AG20443 (cell line): ENCODE measurements at places on chromosomes 7 and 10.

- peak; percentile 86 for DNase-seq
These were observed 68.9 kb upstream of the NMT2 start for GRCh38 chr10:15237351-15237750.

DNA sequence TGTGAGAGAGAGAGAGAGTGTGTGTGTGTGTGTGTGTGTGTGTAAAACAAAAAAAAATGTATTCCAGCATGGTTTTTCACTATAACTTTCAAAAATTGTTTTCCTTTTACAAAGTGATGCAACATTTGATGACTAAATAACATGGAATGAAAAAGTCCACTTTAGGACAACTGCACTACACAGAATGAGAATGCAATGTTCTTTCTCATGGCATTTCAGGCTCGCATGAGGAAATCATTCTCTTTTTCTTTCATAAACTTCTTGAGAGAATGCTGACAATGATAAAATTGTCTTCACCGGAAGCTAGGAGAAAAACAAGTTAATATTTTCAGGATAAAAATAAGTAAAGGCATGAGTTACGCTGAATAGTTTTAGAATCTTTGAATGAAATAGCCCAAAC lies 53.7 kb downstream of the SLC16A12 start:
- DNase-seq, result peak; percentile 72

- DNase-seq, result no peak
These were observed 157.3 kb downstream of the CACNA2D1 start for GRCh38 chr7:82286096-82286797.

- DNase-seq, result no peak
These were observed 192.2 kb upstream of the SVIL start for GRCh38 chr10:29826801-29827450.

- DNase-seq, result no peak
These were observed 89.7 kb downstream of the BMPR1A start for GRCh38 chr10:86846088-86846487.

DNA sequence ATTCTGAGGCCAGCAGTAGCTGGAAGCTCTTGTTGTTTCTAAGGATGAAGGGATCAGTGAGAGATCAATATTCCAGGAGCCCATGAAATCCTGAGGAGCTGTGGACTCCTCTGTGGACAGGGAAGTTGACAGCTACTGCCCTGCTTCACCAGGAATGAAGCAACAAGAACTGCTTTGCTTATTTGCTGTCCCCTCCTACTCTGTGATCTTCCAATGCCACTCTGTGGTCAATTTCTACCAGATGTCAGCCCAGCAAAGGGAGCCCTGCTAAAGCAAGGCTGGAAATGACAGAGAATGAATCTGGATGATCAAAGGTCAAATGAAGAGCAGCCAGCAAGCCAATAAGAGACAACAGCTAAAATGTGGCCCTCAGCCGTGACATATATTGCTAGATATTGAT lies 227.5 kb upstream of the CHRM2 start:
- no peak for DNase-seq

- DNase-seq, result no peak
These were observed 88.8 kb upstream of the ITGB1 start for GRCh38 chr10:33046792-33047191.

- DNase-seq, result peak; percentile 93
These were observed 96.8 kb downstream of the PPP1R3C start for GRCh38 chr10:91536111-91536510.

DNA sequence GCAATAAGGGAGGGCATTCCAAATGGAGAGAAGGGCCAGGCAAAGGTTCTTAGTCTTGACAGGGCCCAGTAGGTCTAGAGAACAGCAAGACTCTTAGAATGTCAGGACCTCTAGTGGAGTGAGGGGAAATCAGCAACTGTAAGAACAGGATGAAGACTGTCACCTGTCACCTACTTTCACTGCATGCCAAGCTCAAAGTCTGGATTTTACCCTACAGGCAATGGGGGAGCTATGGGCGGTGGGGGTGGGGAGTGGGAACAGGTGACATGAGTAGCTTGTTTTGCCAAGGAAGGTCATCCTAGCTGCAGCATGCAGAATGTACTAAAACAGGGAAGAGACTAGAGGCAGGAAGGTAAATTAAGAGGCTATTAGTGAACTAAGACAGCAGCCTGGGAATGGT lies 18.3 kb downstream of the GOT1 start:
- no peak for DNase-seq

DNA sequence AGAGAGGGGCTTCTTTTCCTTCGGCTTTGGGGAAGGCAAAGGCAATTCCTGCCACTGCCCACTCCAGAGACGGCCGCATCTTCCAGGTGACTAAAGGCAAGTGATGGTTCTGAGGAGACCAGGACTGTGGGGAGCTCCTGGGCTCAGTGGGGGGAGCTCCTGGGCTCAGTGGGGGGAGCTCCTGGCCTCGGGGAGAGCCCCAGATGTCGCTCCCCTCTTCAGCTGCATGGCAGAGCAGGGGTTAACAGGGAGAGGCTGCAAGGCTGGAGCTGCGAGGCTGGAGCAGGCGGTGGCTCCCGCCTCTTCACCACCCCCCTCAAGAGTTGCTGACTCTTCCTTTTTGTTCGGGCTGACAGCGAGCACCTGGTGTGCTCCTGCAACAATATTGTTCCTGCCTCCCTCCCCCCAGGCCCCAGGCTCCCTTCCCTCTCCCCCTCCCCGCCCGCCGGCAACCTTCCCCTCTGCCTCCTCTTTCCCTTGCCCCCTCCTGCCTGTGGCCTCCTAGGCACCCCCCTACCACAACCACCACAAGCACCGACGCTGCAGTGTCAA lies 56.3 kb upstream of the LBX1 start:
- DNase-seq, result no peak

- peak; percentile 82 for DNase-seq
These were observed 24.2 kb upstream of the RASSF4 start for GRCh38 chr10:44935201-44935965.

DNA sequence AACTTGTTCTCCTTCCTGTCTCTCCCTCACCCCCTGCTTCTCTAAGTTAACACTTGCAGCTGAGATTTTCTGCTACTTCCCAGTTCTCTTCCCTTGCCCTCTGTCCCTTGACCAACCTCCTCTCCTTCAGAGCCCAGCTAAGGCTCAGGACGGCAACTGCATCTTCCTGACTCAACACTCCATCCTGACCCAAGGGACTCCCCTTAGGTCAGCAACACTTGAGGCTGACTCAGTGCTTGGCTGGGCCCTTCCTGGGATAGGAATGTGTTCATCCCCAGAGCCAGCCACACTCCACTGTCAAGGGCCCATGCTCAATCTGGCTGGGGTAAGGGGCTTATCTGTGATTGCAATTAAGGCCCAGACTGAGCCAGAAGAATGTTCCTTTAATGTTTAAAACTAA lies 3.4 kb downstream of the CALHM2 start:
- peak; percentile 92 for DNase-seq

DNA sequence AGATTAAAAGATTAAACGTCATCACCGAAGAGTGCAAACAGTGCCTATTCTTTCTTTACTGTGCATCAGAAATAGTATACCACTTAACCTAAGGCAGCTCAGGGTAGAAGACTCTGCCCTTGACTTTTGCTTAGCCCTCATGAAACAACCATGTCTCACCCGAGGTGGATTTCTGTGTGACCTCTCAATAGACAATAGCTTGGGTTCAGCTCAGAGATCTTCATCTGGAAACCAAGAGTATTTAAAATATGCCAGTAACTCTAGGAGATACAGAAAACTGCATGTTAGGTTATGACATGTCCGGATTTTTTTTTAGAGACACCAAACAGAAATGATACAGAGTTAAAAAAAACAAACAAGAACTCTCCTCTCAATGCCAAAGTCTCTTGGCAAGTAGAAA lies 75.8 kb downstream of the JAZF1 start:
- no peak for DNase-seq

- DNase-seq, result no peak
These were observed 312.3 kb downstream of the DGKB start for GRCh38 chr7:14590206-14590605.

- DNase-seq, result no peak
These were observed 93.8 kb upstream of the MKI67 start for GRCh38 chr10:128220021-128220420.

DNA sequence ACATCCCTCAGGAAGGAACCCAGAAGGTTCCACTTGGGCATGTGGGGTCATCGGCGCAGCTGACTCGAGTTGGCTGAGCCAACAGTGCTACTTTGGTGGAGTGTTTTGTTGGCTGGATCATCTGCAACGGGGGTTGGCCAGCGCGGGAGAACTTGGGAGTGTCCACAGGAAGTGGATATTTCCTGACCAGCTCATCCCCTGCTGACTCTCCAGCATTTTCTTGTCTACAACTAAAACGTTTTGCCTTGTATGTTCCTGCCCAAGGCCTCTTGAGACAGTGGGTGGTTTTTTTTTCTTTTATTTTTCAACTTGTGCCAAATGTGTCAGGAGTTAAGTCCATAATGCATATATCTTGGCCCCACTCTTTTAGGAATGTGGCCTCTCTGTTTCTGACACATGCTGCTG lies 208.6 kb downstream of the ZNF365 start:
- DNase-seq, result peak; percentile 92

- DNase-seq, result no peak
These were observed 27.9 kb downstream of the GTF2IRD1 start for GRCh38 chr7:74481458-74482196.

DNA sequence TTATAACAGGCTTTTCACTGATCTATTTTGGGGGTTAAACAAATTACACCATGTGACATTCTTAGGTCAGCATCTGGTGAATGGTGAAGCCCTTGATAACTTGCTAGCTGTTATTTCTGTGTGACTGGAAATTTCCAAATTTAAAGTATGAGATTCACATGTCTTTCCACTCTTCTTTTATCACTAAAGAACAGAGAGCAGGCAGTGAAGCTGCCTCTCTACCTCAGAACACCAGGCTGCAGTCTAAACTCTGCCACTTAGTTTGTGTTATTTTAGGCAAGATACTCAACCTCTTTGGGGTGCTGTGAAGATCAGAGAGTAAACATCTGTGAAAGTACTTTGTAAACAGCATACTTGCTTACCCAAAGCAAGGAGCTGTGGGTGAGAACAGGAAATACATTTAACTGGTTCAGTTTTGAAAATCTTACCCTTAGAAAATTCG lies 15.5 kb upstream of the SP4 start:
- no peak for DNase-seq

DNA sequence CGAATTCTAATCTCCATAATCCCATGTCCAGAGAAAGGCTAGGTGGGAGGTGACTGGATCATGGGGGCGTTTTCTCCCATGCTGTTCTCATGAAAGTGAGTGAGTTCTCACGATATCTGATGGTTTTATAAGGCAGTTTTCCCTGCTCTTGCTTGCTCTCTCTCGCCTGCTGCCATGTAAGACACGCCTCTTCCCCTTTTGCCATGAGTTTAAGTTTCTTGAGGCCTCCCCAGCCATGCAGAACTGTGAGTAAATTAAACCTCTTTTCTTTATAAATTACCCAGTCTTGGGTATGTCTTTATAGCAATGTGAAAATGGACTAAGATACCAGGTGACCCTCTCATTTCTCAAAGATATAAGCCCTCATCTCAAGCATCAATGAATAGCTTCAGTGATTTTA lies 1.1 kb upstream of the ACTA2 start:
- DNase-seq, result no peak

- DNase-seq, result peak; percentile 72
These were observed 1.1 kb upstream of the ITGB8 start for GRCh38 chr7:20329389-20330238.

GRCh38 chr7:115885550-115885949 lies 145.0 kb downstream of the TFEC start:
- no peak for DNase-seq

- DNase-seq, result no peak
These were observed 66.9 kb downstream of the ZNRF2 start for GRCh38 chr7:30351286-30351685.

- peak; percentile 17 for DNase-seq
These were observed 58.5 kb downstream of the PHYHIPL start for GRCh38 chr10:59234816-59235429.

GRCh38 chr10:95588025-95588424 lies 26.9 kb upstream of the SORBS1 start:
- DNase-seq, result no peak

DNA sequence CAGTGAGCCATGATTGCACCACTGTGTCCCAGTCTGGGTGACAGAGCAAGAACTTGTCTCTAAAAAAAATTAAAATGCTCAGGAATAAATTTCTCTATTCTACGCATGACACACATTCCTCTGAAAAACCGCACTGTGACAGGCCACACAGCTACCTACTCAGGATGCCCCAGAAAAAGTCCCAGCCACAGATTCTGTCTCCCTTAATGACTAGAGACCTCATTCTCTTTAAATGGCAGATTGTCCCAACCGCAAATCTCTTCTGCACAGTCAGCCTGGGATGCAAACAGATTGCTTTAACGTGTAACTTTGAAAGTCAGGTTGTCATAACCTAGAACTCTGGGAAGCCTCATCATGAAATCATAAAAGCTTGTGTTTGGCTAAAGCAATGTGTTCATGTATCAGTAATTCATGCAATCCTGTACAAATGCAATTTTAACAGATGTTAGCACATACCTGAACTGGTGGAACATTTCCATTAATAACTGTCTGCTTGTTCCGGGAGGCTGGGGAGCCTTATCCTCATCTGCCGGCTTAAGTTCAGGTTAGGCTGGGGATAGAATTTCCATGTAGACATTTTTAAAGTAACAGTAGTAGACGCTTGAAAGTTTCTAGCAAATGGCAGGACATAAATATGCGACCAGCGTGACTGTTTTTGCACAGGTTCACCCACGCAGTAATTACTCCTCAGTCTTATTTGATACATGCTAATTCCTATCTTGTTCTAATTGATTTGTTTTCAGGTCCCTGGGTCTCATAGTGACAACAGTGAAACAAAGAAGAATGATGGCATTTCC lies 26.2 kb upstream of the MSRB2 start:
- no peak for DNase-seq

- DNase-seq, result peak; percentile 37
These were observed 18.3 kb downstream of the LIPM start for GRCh38 chr10:88820748-88821401.

DNA sequence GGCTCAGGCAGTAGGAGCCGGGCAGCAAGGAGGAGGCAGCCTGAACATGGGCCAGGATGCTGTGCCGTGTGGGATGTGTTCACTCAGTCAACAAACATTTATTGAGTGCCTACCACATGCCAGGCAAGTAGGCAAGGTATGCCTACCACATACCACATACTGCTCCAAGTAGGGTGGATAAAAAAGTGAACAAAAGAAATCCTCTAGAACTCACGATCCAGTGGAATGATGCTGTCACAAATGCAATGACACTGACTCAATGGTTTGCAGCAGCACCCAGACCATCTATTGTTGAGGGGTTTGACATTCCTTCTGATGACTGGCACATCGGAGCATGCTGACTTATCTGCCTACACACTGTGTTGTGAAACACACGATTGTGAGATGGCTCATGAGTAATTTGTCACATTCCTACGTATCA lies 413.5 kb downstream of the NRG3 start:
- DNase-seq, result no peak

DNA sequence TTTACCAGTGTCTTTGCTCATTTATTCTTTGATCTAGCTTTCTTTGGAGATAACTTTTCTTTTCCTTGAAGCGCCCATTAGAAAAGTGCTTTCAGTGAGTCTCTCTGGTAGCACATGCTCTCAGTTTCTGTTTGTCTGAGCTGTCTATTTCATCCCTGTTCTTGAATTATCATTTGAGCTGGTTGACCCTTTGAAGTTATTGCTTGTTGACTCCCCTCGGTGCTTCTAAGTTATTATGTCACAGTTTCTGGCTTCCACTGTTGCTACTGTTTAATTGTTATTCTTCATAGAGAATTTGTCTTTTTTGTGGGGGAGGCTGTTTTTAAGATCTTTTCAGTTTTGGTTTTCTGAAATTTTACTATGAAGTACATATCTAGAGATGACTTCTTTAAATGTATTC lies 11.4 kb upstream of the PRF1 start:
- DNase-seq, result no peak

- peak; percentile 36 for DNase-seq
These were observed 435.8 kb downstream of the EXOC4 start for GRCh38 chr7:133688483-133689239.
